ENCODE measurements at places on chromosomes 5 and 9. TPM values are rescaled to one million over a fixed set of nuclear protein-coding genes. Genes with fewer than 3 reads are reported as not detected.

The GGTA1 gene
- polyA plus RNA-seq, result not detected

The SPINK4 gene
- polyA plus RNA-seq, result not detected

The PCDHGB3 gene
- 1.9 TPM for polyA plus RNA-seq

The CCL27 gene
- 0.28 TPM for polyA plus RNA-seq

Measured in H1 (cell line).